HL-60 (cell line): ENCODE measurements at places on chromosomes 12 and 14.

GRCh38 chr12:47422611-47423010, 283.2 kb downstream of the RPAP3 start:
- DNase-seq = no peak

DNA sequence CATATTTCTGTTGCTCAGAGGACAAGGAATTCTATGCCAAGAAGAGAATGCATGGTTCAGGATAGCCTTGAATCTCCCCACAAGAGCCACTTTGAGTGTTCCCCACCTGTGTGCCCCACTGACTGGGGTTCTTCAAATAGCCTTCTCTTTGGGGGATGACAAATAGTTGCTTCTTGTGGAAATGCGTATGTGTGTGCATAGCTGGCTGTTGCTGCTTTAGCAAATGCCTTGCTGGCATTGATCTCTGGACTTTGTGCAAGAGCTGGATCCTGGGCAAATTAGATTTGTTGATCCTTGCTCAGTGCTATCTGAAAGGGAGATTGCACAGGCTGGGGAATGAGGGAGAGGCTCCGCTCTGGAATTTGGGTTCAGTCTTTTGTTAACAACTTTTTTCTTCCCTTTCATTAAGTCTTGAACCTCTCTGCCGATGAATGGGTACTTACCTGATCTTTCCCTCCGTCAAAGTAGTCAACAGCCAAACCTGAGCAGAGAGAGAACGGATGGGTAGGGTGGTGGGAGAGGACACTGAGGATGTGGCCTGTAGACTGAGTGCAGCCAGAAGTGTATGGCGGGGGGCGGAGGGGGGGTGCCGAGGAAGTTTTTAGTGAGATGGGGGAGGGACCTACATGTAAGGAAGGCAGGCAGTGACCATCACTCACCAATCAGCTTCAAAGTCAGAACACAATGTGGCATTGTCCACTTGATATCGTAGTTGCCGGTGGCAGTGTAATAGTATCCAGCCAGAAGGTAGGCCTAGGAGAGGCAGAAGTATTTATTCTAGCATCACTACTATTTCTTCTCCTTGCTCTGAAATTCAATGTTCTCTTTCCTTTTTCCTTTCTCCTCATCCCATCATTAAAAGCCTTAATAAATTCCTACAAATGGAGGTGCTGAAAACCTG, 10.7 kb downstream of the EMG1 start:
- no peak for DNase-seq

- no peak for DNase-seq
Measured at GRCh38 chr14:88791252-88791621, 1.5 kb downstream of the EML5 start.

DNA sequence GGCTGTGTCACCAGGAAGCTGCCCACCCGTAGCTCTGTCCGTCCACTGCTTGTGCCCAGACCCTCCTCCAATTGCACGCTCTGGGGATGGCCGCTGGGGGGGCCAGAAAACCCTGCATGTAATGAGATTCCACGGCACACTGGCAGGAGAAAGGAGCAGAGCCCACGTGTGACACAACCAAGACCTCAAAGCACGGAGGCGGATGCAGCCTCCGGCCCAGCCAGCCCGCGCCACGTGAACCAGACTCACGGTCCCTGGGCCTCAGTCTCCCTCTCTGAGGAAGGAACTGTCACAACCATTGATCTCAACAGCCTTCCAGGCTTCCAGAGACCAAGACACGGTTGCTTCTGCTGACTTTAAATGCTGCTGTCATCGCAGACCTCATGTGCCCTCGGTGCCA, 14.4 kb downstream of the ANHX start:
- DNase-seq = no peak

- DNase-seq = no peak
Measured at GRCh38 chr12:78101113-78101876, 270.6 kb downstream of the NAV3 start.

DNA sequence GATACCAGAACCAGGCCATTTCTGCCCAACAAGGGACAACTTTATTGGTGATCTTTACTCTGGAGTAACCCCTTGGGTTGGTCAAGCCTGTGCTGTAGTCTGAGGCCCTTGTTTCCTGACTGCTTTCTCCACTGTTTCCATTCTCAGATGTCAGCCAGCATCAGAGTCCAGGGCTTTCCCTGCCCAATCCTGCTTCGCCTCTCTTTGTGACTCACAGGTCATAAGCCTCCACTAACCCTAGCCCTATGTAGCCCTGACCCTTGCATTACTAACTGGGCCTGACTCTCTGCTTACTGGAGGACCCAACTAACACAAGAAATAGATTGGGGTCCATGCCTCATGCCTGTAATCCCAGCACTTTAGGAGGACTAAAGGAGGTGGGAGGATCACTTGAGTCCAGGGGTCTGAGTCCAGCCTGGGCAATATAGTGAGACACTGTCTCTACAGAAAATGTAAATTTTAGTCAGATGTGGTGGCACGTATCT, 8.6 kb upstream of the SNRNP35 start:
- no peak for DNase-seq

- DNase-seq = no peak
Measured at GRCh38 chr14:82046512-82047226, 513.0 kb upstream of the SEL1L start.

- DNase-seq = peak; percentile 42
Measured at GRCh38 chr12:51324953-51325352, 979 bp upstream of the BIN2 start.

- DNase-seq = no peak
Measured at GRCh38 chr14:89550821-89551220, 133.8 kb upstream of the FOXN3 start.

DNA sequence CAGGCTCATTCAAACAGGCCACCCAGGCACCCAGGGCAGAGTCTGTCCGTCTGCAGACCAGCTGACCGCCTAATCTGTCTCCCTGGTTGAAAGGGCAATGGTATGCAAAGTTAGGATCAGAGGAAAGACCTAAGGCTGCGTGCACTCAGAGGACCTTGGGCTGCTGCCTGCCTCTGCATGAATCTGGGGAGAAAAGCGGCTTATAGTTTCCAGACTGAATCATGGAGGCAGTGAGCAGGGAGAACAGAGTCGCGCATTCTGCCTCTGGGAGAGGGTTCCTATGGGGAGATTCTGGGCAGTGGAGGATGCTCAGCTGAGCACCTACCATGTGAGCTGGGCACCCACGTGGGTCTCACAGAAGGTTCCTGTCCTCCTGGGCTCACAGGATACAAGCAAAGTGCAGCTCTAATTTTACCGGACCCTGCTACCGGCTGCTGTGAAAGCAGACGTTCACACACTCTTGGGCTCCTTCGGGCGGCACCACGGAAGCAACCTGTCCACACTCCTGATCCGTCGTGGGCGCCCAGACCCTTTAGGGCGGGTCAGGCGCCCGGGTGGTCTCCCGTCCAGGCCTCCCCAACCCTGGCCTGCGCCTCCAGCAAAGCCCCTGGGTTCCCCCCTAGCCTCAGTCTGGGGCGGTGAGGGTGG, 772 bp downstream of the SCARB1 start:
- DNase-seq = peak; percentile 42

- DNase-seq = no peak
Measured at GRCh38 chr14:97624985-97625384, 827.8 kb downstream of the VRK1 start.

DNA sequence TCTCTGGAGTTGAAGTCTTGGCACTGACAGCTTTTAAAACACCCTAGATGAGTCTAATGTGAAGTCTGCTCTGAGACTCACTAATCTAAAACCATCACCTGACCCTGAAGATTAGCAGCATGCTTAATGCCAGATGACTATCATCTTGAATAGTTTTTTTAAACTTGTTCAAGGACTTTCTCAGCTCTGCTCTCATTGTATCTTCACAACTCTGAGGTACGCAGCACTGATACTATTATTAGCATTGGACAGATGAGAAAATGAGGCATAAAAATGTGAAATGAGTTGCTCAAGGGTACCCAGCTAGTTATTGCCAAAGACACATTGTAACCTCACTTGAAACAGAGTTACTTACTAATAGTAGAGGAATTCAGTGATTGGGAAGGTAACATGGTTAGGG, 4.8 kb downstream of the SLC38A1 start:
- DNase-seq = no peak

DNA sequence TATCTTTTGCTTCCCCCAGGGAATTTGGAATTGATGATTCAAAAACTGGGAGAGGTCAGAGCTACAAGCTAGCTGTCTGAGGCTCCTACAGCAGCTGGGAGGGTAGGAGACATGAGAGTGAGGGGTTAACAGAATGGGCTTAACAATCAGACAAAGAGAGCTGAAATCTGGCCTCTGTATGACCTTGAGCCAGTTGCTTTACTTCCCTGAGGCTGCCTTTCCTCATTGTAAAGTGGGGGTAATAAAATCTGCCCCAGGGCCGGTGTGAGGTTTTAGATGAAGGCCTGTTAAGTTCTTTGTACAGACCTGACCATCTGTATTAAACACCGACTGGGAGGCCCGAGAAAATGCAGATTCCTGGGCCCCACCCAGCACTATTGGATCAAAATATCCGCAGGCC, 164.3 kb upstream of the NOS1 start:
- no peak for DNase-seq

DNA sequence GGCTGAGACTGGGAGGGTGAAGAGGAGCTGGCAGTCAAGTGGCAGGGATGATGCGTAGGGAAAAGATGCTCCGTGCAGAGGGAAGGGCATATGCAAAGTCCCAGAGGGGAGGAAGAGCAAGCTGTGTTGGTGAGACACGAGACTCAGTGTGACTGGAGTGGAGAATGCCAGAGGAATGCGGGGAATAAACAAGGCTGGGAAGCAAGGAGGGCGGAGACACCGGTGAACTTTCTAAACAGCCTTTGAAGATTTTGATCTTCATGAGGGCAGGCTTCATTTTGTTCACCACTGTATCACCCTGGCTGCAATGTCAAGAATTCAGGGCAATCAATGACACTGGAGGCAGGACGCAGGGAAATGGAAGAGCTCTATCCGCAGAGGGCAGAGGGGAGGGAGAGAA, 535.8 kb downstream of the FUT8 start:
- no peak for DNase-seq
